ENCODE measurements at places on chromosomes 2 and 18.

DNA sequence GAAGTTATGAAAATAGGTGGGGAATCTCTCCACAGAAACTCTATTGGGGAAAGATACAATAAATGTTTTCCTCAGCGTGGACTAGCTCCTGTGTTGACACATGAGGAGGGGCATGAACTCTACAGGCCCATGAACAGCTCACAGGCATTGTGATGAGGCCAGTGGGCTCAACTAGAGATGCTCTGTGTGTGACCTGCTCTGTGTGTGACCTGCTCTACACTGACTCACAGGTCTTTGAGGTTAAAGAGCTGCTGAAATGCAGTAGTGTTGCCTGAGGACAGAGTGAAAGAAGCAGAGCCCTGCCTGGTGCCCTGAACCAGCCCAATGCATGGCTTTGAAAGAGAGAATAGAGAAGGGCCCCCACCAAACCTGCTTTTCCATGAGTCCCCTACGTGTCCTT is 117.6 kb downstream of the MCFD2 start:
- DNase-seq, result no peak

DNA sequence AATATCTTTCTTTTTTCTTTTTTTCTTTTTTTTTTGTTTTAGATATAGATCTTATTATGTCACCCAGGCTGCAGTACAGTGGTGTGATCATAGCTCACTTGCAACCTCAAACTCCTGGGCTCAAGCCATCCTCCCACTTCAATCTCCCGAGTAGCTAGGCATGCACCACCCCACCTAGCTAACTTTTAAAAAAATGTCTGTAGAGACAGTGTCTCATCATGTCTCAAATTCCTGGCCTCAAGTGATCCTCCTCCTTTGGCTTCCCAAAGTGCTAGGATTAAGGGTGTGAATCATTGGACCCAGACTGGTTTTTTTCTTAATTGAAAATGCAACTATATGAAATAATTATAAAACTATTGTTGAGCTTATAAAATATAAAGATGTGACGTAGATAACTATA is 9.8 kb upstream of the ZCCHC2 start:
- no peak for DNase-seq

DNA sequence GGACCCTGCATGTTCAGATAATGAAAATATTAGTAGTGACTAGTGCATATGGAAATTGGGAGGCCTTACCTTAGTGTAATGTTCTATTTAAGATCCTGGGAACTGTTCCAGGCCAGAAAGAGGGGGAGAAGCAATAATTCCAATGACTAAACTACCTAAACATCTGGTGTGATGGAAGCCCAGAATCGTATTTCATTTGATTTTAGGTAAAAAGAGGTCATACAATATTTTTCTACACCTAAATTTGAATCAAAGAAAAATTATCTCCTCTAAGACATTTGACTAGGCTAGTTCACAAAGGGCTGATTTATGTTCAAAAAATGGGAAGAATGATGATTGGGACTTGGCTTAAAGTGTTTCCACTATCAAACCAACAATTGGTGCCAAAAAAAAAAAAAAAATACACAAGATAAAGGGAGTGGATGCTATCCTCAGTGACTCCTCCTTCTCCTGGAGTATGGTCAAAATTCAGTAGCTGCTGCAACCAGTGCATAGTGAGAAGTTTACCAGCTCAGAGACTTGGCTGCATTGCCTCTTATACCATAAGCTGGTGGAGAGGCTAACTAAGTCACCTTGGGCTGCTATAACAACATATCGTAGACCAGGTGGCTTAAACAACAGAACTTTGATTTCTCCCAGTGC is 1038.3 kb upstream of the ACVR2A start:
- no peak for DNase-seq

GRCh38 chr2:18966131-18966530 is 376.8 kb upstream of the NT5C1B start:
- DNase-seq, result no peak

GRCh38 chr2:9231291-9232165 is 24.9 kb downstream of the ASAP2 start:
- DNase-seq, result no peak

DNA sequence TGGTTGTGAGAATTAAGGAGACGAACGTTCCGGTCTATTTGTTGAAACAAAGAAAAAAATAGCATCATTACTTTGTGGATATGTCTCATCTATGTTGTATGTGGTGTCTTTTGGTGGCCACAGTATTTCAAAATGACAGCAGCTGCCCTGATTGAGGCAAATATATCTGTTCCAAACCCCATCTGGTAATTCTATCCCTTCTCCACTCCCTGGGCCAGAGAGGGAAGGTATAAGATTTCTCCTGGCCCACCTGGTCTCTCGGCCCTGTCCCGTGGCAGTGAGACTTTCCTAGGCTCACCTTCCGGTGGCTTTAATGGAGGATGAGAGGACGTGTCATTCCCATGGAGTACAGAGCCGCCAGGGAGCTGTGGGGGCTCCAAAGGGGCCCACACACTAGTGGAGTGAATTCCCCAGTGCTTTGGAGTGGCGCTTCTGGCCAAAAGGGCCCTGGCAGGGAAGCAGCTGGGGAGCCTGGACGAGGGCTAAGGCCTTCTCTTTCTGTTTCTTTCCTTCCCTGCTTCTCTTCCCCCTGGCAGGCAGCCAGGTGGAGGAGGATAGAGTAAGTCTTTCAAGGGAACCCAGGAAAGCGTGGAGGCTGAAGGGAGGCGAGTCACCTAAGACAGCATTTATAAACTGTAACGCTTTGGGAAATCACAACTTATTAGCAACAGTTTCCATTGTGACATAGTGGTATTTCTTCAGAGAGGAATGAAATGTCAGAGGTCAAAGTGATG is 5.6 kb downstream of the FOSL2 start:
- no peak for DNase-seq

DNA sequence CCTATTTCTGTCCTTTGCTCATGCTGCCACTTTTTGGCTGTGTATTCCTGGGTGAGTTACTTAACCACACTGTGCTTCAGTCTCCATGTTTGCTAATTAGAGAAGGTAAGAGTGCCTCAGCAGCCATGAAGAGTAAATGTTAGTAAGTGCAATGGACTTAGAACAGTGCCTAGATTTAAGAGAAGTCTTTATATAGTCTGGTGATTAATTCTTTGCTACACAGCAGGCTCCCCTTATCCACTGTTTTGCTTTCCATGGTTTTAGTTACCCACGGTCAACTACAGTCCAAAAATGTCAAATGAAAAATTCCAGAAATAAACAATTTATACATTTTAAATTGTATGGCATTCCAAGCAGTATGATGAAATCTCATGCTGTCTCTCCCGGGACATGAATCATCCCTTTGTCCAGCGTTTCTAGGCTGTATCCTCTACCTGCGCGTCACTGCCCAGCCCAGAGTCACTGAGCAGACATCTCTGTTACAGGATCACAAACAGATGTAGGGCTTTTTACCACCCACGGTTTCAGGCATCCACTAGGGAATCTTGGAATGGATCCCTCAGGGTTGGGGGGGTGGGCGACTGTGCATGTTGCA is 91.0 kb downstream of the CTIF start:
- DNase-seq, result no peak

DNA sequence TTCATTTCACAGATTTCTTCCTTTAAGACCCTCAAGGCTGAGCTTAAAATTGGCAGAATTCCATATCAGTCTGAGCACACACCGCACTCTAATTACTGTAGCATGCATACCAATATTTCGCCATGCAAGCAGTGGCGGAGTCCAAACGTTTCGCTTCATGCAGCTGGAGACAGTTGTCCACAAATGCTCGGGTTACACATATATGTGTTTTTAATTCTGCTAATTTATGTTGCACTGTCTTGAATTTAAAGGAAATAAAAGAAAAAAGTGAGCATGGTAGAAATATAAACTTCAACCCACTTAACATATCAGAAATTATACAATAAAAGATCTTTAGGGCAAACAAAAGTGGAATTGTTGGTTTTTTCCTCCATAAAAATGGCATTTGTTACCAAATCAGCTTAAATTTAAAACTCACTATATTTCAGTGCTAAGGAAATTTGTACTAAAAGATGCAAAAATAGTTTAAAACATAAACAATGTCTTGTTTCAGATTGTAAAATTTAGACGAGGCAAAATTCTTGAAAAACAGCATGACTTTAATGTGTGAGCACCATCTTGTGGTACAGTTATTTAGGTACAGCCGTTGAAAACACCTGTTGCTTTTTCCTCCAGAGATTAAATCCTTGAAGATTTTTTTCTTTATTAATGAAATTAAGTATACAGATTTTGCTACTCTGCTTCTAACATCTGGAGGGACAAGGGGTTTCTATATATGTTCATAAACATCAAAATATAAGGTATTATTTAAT is 24.1 kb upstream of the KANSL1L start:
- DNase-seq, result peak; percentile 64

DNA sequence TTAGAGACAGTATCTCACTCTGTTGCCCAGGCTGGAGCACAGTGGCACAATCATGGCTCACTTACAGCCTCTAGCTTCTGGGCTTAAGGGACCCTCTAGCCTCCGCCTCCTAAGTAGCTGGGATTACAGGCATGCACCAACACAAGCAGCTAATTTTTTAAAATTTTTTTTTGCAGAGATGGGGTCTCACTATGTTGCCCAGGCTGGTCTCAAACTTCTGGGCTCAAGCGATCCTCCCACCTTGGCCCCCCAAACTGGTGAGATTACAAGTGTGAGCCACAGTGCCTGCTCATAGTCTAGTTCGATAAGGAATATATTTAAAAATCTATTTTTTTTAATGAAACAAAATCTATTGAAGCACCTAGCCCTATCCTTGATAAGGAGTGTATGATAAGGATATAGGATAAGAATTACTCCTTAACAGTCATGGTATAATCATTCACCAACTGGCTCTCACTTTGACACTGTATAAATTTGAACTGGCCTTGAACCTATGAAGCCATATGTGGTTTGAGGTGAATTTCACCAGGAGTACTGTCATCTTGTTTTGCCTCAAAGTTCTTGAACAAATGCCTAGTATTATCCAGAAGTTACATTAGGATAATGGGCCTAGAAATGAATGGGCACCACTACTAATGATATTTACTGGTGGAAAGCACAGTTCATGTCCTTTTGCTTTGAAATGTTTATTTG is 71.1 kb downstream of the EXOC6B start:
- DNase-seq, result no peak

GRCh38 chr18:78960709-78961108 is 18.9 kb upstream of the SALL3 start:
- DNase-seq, result no peak

- no peak for DNase-seq
Measured at GRCh38 chr2:186429104-186429503, 57.0 kb upstream of the ZC3H15 start.

DNA sequence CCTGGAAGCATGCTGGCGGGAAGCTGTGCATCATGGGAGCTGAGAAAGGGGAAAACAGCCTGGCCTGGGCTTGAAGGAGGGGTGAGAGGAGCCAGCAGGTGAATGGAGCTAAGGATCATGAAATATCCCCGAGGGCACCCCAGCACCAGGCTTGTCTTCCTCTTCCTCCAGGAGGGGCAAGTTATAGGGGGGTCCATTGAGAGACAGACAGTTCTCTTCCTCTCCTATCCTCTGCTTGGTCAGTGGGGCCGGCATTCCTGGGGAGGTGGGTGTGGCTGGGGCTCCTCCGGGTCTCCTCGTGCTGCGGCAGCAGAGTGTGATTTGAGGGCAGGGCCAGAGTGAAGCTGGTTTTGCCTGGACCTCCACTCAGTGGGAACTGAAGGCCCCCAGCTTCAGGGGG is 78.9 kb downstream of the LIPG start:
- no peak for DNase-seq

DNA sequence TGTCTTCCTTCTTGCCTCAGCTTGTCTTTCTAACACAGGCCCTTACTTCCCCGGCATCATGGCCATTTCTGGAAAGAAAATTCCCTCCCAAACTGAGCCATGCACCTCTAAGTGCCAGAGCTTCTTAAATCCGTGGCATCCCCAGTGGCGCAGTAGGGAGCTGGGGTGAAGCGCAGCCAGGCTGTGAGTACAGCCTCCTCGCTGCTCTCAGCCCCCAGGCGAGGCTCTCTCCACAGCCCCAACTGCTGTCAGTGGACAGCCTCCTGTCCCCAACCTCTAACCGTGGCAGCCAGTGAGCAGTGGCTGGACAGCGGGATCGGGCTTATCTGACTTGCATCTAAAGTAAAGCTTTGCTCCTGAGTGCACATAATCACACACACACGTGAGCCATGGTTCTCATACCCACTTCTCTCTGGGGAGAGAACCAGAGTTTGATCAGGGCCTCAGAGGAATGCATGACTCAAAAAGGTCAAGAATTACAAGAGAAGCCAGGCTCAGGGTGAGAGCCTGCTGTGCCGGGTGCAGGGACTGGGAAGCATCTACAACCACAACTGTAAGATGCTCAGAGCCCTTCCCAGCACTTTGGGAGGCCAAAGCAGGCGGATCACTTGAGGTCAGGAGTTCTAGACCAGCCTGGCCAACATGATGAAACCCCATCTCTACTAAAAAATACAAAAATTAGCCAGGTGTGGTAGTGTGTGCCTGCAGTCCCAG is 50.7 kb downstream of the SFXN5 start:
- no peak for DNase-seq

GRCh38 chr2:46256563-46257142 is 40.6 kb upstream of the EPAS1 start:
- no peak for DNase-seq

GRCh38 chr2:65275141-65275915 is 47.7 kb downstream of the ACTR2 start:
- DNase-seq, result no peak

GRCh38 chr18:70450426-70451253 is 161.8 kb downstream of the SOCS6 start:
- no peak for DNase-seq

DNA sequence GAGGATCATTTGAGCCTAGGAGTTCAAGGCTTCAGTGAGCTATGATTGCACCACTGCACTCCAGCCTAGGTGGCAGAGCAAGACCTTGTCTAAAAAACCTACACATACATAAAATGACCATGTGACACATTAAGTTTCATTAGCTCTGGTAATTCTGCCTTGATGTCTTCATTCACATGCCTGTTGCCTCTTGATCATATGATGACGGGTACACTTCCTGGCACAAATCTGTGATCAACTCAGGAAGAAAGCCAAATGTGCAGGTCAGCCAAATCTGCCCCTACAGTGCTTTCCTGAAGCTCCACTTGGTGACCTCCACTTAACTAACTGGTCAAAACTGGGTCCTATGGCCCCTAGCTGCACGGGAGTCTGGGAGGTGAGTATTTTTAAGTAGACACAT is 54.4 kb upstream of the B3GNT7 start:
- no peak for DNase-seq

DNA sequence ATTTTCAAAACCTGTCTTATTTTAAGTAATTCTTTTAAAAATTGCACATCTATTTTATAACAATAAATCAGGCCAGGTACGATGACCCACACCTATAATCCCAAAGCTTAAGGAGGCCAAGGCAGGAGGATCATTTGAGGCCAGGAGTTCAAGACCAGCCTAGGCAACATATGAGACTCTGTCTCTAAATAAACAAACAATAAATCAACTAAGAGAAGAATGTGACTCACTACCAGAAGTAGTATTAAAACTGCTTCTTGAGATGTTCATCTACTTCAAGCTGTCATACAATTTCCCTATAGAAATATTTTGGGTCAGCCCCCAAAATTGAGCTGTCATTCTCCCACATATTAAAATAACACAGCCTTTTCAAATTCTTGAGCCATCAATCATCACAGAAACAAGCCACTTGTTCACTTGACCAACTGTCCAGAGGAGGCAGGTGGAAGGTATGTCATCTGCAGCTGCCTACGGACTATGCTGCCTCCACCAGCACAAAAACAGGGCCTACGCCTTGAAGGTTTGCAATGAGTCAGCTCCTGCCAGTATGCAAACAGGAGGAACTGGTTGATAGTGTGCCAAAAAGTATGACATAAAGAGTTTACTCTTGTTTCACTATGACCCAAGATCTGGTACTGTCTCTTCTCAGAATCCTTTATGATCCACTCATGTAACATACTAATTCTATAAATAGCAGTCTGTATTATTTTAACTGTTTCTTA is 33.6 kb downstream of the KIDINS220 start:
- peak; percentile 99 for DNase-seq
